Purkinje cell (primary cell): ENCODE measurements at places on chromosomes 7 and 10. TPM values are rescaled to one million over a fixed set of nuclear protein-coding genes. Genes with fewer than 3 reads are reported as not detected.

The CDK14 gene
- 98.2 and 105 TPM in 2 replicates for polyA plus RNA-seq

The KEL gene
- polyA plus RNA-seq, result not detected in 2 replicates

The ACSM6 gene
- polyA plus RNA-seq, result not detected in 2 replicates

The HMX2 gene
- not detected in 2 replicates for polyA plus RNA-seq

The CTTNBP2 gene
- polyA plus RNA-seq, result 142 and 156 TPM in 2 replicates

The BCAP29 gene
- 18.3 and 68.2 TPM in 2 replicates for polyA plus RNA-seq
